Spinal cord (tissue), 10 donors: ENCODE measurements at places on chromosomes 7 and 10. TPM values are rescaled to one million over a fixed set of nuclear protein-coding genes. Genes with fewer than 3 reads are reported as not detected.

Gene HMX3
- total RNA-seq, result not detected

Gene AKR1C8
- total RNA-seq, result 0.94 TPM

Gene ICA1
- 33.3 TPM for total RNA-seq

Gene KCNIP2
- 14.4 TPM for total RNA-seq

Gene HABP2
- 0.11 TPM for total RNA-seq

Gene WDR91
- 11.8 TPM for total RNA-seq

Gene NXPH1
- 60.7 TPM for total RNA-seq

Gene RBP3
- not detected for total RNA-seq

Gene CLRN3
- 0.17 TPM for total RNA-seq

Gene IFIT1B
- total RNA-seq, result 6.7 TPM

DNA sequence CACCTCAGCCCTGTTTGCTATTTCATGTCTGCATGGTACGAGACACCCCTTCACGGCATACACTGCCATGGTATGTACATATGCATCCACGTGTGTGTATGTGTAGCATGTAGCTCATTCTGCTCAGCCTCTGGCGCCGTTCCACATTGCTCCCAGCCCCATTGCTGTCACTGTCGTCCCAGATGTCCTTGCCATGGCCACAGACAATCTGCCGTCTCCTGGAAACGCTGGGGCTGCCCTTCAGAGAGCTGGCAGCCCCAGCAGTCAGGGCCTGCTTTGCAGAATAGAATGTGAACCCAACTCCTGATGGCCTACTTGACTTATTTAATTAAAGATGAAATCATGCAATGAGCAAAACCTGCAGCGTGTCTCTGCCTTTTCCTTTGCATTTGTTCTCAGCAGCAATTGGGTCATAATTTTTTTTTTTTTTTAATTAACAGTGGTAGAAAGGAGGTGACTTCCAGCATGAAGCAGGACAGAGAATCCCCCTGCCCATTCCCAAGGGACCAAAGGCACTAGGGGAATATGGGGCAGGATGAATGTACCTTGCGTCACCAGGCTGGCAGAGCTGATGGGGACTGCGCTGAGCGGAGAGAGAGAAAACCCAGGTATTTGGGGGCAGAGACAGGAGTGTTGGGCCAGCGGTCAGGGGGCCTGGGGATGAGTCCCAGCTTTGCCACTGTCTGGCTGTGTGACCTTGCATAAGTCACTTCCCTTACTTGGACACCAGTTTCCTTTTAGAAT is 49.2 kb downstream of the CHST3 start:
- DNase-seq, result peak; percentile 90
- H3K4me3 ChIP-seq, result no peak overlapping the region
- H3K4me1 ChIP-seq, result peaks cover 98% of the 10 kb centered on the region
- no peaks in the 10 kb centered on the region for H3K27me3 ChIP-seq

DNA sequence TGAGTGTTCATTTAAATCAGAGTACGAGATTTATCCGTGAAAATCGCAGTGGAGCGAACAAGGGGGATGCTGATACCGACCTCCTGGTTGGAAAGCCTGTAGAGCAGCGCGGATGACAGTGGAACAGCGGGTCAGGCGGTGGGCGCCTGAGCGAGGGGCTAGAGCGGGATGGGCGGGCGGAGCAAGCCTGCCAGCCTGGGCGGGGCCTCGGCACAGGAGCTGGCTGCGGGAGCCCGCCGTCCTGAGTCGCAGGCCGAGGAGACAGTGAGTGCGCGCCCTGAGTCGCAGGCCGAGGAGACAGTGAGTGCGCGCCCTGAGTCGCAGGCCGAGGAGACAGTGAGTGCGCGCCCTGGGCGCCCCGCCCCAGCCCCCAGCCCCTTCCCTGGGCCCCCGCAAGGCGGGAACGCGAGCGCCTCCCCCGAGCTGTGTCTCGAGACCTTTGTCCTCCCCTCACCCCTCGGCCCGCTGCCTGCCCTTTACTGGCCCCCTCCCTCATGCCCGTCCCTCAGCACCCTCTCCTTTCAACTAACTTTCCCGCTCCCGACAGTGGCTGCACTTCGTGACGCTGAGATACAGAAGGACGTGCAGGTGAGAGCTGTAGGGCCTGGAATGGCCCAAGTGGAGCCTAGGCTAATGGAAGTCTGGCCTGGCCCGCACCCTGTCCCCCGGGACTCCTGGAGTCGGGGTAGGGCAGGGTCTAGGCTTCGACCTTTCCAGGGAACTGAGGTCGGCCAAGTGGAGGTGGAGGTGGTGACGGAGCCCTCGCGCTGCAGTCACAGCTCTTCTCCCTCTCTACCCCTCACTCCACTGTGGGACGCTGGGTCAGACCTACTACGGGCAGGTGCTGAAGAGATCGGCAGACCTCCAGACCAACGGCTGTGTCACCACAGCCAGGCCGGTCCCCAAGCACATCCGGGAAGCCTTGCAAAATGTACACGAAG is at the start of gene AS3MT:
TSS of gene AS3MT (plus strand) at position 213 of the 941 bp plus-strand sequence. CDS start at position 336, 123 bp downstream.
- peak; percentile 83 for DNase-seq
- H3K36me3 ChIP-seq, result no peaks in the 10 kb centered on the region
- H3K27ac ChIP-seq, result peak within 1 kb of the TSS; percentile 47
- H3K4me1 ChIP-seq, result peaks cover 9% of the 10 kb centered on the region
- H3K27me3 ChIP-seq, result no peaks in the 10 kb centered on the region

- no peaks in the 10 kb centered on the region for H3K27me3 ChIP-seq
- no peak overlapping the region for H3K4me3 ChIP-seq
- no peak overlapping the region for H3K27ac ChIP-seq
- DNase-seq, result no peak
- no peaks in the 10 kb centered on the region for H3K4me1 ChIP-seq
These were observed 37.6 kb downstream of the DAGLB start for GRCh38 chr7:6409944-6410693.

DNA sequence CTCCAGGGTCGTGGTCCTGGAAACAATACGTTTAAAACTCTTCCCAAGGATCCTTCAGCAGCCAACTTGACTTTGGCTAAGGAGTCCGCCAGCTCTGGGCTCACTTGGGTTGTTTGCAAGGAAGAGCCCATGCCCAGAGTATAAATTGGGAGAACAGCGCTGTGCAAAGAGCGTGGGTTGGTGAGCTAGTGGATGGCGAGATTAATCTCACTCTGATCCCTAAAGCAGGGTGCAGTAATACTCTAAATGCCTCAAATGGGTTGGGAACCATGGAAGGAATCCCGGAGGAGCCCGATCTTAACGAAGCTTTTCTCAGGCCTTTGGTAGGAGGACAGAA is 495 bp upstream of the SDHAF3 start:
- H3K4me3 ChIP-seq, result peak overlapping the region; percentile 66
- H3K36me3 ChIP-seq, result no peaks in the 10 kb centered on the region
- H3K4me1 ChIP-seq, result peaks cover 3% of the 10 kb centered on the region
- DNase-seq, result no peak
- H3K27me3 ChIP-seq, result no peaks in the 10 kb centered on the region
- peak overlapping the region; percentile 81 for H3K27ac ChIP-seq

DNA sequence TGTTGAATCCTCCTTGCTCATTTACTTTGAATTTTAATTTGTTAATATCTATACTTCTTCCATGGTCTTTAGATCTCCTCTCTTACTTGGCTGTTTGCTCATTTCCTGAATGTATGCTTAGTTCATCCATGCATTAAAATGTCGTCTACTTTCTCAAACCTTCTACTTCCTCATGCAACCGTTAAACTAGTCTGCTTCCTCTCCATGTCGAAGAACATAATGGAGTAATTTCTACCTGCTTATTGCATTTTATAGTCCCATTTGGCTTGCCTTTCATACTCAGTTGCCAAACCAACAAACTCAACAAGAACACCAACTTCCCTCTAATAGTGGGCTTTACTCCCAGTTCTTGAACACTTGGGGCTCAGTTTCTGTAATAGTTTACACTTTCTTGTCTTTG is 43.8 kb upstream of the SEMA3D start:
- H3K27ac ChIP-seq, result no peak overlapping the region
- no peak for DNase-seq
- H3K27me3 ChIP-seq, result no peaks in the 10 kb centered on the region
- H3K4me3 ChIP-seq, result no peak overlapping the region

- no peak overlapping the region for H3K27ac ChIP-seq
- DNase-seq, result no peak
- H3K4me1 ChIP-seq, result peaks cover 9% of the 10 kb centered on the region
These were observed 13.2 kb upstream of the MAP3K8 start for GRCh38 chr10:30420766-30421165.

- no peak overlapping the region for H3K27ac ChIP-seq
- no peaks in the 10 kb centered on the region for H3K27me3 ChIP-seq
- DNase-seq, result no peak
- H3K36me3 ChIP-seq, result no peaks in the 10 kb centered on the region
- H3K4me1 ChIP-seq, result no peaks in the 10 kb centered on the region
- no peak overlapping the region for H3K4me3 ChIP-seq
These were observed 352.0 kb upstream of the AKR1E2 start for GRCh38 chr10:4473977-4474376.

- no peak overlapping the region for H3K4me3 ChIP-seq
- no peaks in the 10 kb centered on the region for H3K4me1 ChIP-seq
- no peak overlapping the region for H3K27ac ChIP-seq
- no peaks in the 10 kb centered on the region for H3K27me3 ChIP-seq
- H3K36me3 ChIP-seq, result peaks cover 11% of the 10 kb centered on the region
These were observed 11.3 kb upstream of the TAS2R3 start for GRCh38 chr7:141752634-141753033.

GRCh38 chr10:132107949-132108877 is 42.5 kb downstream of the JAKMIP3 start:
- H3K4me3 ChIP-seq, result no peak overlapping the region
- no peaks in the 10 kb centered on the region for H3K27me3 ChIP-seq
- peaks cover 44% of the 10 kb centered on the region for H3K36me3 ChIP-seq
- no peak overlapping the region for H3K27ac ChIP-seq

DNA sequence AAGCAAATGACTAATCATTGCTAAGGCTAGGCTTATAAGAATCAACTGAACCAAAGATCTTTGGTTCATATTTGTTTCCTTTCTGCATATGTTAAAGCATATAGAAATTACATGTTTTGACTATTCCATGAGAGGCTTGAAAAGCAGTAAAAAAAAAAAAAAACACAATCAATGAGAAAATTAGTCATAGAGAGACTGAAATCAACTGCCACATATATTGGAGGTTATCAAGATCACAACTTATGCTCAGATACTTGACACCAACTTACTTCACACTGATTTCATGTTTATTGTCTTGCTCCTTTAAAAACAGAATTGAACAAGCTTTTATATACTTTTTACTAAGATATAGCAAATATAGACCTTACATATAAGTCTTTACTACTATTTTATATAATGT is 161.3 kb downstream of the TPK1 start:
- H3K4me3 ChIP-seq, result no peak overlapping the region
- H3K36me3 ChIP-seq, result no peaks in the 10 kb centered on the region
- no peaks in the 10 kb centered on the region for H3K27me3 ChIP-seq
- H3K4me1 ChIP-seq, result no peaks in the 10 kb centered on the region

DNA sequence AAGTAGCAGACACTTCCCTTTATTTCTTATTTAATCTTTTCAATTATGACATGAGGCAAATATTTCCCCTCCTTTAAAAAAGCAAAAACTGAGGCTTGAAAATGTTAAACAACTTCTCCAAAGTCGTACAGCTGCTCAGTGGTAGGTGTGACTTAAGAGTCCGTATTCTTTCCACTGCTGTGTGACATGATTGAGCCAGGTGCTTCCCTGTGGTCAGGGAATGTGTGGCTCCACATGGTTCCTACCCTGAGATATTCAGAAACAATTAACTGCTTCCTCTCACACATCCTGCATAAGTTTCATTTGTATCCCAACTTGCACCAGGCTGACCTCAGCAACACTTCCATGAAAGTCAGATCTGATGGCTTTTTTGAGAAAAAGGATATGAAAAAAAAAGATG is 13.6 kb downstream of the OPALIN start:
- no peaks in the 10 kb centered on the region for H3K4me1 ChIP-seq
- DNase-seq, result no peak
- H3K36me3 ChIP-seq, result no peaks in the 10 kb centered on the region
- H3K27me3 ChIP-seq, result no peaks in the 10 kb centered on the region
- H3K27ac ChIP-seq, result no peak overlapping the region

- H3K36me3 ChIP-seq, result peaks cover 4% of the 10 kb centered on the region
- no peaks in the 10 kb centered on the region for H3K27me3 ChIP-seq
- H3K27ac ChIP-seq, result no peak overlapping the region
These were observed 50.9 kb downstream of the CUX1 start for GRCh38 chr7:101868191-101868950.

- no peaks in the 10 kb centered on the region for H3K27me3 ChIP-seq
- no peaks in the 10 kb centered on the region for H3K4me1 ChIP-seq
- H3K4me3 ChIP-seq, result no peak overlapping the region
- no peak overlapping the region for H3K27ac ChIP-seq
- peaks cover 3% of the 10 kb centered on the region for H3K36me3 ChIP-seq
- no peak for DNase-seq
These were observed 6.5 kb upstream of the CPED1 start for GRCh38 chr7:120981888-120982615.

DNA sequence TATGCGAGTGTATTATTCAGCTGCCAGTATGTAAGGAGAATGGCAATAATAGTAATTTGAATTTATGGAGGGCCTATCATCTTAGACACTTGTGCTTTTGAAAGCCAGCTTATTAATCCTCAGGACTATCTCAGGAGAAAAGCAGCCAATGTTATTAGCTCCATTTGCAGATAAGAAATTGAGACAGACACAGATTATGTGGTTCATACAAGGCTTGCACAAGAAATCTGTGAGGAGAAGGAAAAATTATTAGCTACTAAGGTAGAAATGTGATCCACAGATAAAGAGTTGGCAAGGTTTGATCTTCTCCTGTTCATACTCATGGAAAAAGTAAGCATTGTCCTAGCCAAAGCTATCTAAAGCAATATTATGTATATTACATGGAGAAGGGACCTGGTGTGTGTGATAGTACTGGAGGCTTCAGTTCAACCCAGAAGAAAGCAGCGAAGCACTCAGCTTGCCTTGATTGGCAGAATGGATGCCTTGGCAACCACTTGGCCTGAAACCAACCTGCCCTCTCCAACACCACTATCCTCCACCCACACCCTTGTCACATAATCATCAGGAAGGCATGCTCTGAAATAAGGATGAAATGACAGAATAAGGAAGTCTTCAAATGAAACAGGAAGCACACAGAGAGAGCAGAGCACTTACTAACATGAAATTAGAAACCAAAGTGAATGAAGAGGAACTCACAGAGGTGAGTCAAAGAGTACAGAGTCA is 18.0 kb downstream of the MACC1 start:
- no peaks in the 10 kb centered on the region for H3K36me3 ChIP-seq
- no peak overlapping the region for H3K27ac ChIP-seq
- no peak overlapping the region for H3K4me3 ChIP-seq
- no peaks in the 10 kb centered on the region for H3K27me3 ChIP-seq
- DNase-seq, result no peak
- H3K4me1 ChIP-seq, result no peaks in the 10 kb centered on the region

DNA sequence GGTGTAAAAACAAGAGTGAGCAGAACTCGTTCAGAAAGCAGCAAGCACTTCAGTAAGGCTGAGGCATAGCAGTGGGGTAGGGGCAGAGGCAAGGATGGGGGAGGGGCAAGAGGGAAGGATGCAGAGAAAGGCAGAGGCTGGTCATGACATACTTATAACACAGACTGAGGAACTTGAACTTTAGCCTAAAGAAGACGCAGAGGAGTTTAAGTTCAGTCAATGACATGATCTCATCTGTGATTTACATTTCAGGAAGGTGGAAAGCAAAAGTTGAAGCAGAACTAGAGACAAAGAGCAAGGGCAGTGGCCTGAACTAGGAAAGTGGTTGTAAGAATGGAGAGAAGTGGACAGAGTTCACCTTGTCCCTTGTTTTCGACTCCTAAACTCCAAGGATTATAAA is 15.8 kb downstream of the MACC1 start:
- no peak overlapping the region for H3K27ac ChIP-seq
- no peaks in the 10 kb centered on the region for H3K27me3 ChIP-seq
- no peaks in the 10 kb centered on the region for H3K36me3 ChIP-seq
- no peaks in the 10 kb centered on the region for H3K4me1 ChIP-seq
- DNase-seq, result no peak
- no peak overlapping the region for H3K4me3 ChIP-seq

GRCh38 chr7:108001764-108002725 is 916 bp downstream of the LAMB1 start:
- no peaks in the 10 kb centered on the region for H3K36me3 ChIP-seq
- H3K4me3 ChIP-seq, result peak overlapping the region; percentile 79
- peak overlapping the region; percentile 84 for H3K27ac ChIP-seq
- peaks cover 45% of the 10 kb centered on the region for H3K27me3 ChIP-seq
- peaks cover 36% of the 10 kb centered on the region for H3K4me1 ChIP-seq
